NCI-H2107 (cell line): ENCODE measurements at places on chromosomes 5 and 9.

DNA sequence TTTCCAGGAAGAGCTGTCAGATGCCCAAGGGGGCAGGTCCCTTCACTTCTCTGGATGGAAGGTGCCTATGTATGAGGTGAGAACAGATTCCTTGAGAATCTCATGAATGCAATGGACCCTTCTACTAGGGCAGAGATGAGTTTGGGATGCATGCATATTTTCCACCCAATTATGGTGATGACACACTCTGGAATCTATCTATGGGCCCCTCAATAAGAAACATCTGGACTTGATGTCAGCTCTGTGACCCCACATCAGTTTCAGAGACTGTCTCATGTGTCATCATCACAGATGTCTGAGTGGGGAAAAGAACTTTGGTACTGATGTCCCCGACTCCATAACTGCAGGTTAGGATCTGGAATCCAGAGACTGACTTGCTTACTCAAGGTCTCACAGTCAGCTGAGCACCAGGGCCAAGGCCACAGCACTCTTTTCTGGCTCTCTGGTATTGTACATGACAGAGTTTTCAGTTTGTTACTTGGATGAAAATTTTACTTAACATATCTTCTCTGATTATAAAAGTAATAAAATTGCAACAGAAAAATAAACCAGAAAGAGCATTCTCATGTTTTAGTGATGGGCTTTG, 177.0 kb downstream of the DCP2 start:
- DNase-seq, result no peak

GRCh38 chr5:110807169-110807568, 68.4 kb downstream of the SLC25A46 start:
- no peak for DNase-seq

GRCh38 chr9:110847671-110848070, 179.1 kb downstream of the MUSK start:
- no peak for DNase-seq

- no peak for DNase-seq
Observed at GRCh38 chr5:92749943-92750342, 831.1 kb downstream of the NR2F1-AS1 start.

GRCh38 chr9:18317896-18318295, 156.1 kb upstream of the ADAMTSL1 start:
- no peak for DNase-seq

DNA sequence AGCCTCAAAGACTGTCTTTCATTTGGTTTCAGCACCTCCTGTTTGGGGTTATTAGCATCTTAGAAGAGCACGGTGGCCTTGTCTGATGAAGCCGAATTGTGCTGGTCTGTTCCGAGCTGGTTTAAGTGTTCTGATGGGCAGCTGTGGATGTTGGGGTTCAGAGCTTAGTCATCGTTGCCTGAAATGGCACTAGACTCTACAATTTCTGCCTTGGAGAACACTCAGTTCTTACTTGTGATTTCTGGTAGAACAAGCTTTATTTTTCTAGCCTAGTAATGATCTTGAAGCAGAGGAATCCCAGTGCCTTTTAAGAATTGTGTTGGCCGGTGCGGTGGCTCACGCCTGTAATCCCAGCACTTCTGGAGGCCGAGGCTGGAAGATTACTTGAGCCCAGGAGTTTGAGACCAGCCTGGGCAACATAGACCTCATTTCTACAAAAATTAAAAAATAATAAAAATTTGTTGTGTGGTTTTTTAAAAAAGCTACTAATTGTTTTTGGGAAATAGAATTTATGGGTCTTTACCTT, 7.8 kb downstream of the FBXW5 start:
- DNase-seq, result no peak

DNA sequence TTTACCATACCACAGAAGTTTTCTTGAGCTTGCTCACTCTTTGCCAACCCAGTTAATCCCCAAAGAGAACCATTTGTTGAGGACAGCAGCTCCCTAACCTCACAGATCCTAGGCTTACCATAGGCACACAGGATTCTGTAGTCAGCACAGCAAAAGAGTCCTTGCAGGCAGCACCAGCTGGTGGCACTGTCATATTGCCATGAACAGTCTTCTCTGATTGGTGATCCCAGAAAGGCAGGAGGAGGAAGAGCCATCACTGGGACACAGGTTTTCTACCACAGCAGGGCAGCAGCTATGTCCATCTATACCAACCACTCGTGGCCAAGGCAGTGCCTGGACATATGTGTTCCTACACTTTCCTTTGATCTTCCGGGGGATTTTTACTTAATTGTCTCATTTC, 297.1 kb upstream of the CD180 start:
- peak; percentile 15 for DNase-seq

GRCh38 chr5:36414869-36415282, 113.2 kb upstream of the RANBP3L start:
- no peak for DNase-seq

DNA sequence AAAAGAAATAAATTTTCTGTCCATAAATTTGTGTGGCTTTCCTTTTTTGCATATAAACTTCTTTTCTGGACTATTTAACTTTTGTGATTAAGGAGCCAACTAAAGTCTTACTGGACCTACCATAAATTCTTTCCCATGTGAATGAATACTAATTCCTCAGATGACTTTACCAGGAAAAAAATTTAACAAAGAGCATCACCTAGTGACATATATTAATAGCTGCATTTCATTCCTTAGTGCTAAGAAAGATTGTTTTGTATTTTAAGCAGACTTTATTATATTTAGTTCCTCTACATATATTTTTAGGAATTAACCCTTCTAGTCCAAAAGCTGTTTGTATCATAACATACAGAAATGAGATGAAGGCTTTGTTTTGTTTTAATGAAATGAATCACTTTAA, 64.4 kb downstream of the C9orf85 start:
- DNase-seq, result no peak

DNA sequence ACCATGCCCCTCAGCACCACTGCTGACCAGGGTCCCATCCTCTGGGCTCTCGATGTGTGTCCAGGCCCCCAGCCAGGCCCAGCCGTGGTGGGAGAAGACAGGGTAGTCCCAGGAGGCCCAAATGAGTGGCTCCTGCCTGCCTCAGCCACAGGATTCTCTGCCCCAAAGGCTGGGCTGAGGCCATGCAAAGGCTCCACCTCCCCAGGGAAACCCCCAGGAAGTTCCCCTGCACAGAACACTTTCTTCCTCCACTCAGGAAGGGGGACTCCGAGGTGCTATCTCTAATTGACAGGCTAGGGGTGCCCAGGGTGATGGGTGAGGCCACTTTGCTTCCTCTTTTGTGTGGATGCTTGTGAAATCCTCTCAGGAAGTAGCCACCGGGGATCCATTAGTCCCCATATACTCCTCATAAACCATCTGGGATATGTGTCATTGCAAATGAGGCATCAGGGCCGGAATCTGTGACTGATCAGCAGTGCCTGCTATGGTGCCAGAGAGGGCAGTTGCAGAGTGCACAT, 23.1 kb upstream of the TDRD7 start:
- no peak for DNase-seq

- no peak for DNase-seq
Observed at GRCh38 chr9:123251324-123251723, 17.1 kb downstream of the STRBP start.

DNA sequence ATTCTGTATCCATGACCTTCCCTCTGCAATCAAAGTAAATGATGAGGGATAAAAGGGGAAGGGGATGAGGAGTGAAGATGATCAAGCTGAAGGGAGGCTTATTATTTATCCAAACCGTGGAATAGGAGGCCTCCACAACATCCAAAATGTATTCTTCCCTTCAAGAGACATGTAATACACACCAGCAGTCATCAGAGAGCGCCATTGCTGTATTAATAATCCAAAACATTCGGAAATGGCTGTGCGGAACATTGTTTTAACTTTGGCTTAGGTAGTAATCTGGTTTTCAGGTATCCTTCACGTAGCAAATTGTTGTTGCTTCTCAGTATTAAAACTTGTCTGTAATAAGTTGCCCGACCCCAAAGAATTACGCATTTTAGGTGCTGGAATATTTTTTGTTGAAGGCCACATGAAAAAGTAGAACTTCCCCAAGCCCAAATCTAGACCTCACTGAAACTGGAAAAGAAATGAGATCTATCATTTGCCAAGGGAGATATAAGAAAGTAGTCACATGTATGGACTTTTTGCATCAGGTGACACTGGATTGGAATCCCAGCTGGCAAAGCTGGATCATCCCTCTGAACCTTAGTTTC, 2.6 kb upstream of the BOD1 start:
- DNase-seq, result peak; percentile 33

DNA sequence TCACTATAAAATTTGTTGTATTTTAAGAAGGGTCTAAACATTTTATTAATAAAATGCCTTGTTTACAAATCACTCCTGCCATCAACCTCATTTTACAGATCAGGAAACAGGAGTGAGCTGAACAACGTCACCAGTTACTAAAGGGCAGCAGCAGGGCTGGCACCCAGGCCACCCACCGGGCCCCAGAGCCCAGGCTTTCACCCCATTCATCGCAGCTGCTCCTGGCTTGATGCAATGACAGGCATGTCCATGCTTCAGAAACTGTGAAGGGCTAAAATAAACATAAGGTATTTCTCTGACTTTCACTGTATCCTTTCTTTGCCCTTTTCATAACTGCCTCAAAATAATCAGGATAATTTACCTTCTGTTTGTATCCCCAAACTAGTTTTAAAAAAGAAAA, 18.1 kb downstream of the MED27 start:
- no peak for DNase-seq

DNA sequence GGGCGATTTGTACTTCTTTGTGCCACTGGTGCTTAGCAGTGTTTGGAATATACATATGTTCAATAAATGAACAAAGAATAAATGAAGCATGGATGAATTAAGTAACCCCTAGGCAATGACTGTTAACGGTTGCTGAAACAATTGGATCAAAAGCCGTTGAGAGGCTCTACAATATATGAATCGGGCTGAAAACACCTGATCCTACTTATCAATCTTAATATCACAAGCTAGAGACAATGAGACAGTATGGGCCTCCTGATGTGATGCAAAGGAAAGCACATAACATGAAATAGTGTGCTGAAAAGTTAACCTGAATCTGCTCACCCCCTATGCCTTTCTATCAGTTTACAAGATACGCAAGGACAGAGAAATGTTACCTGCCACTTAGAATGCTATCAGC, 410.3 kb upstream of the RGMB start:
- no peak for DNase-seq

GRCh38 chr5:82221020-82221419, 57.1 kb downstream of the RPS23 start:
- DNase-seq, result no peak

- no peak for DNase-seq
Observed at GRCh38 chr9:129761293-129761900, 8.6 kb upstream of the PTGES start.

DNA sequence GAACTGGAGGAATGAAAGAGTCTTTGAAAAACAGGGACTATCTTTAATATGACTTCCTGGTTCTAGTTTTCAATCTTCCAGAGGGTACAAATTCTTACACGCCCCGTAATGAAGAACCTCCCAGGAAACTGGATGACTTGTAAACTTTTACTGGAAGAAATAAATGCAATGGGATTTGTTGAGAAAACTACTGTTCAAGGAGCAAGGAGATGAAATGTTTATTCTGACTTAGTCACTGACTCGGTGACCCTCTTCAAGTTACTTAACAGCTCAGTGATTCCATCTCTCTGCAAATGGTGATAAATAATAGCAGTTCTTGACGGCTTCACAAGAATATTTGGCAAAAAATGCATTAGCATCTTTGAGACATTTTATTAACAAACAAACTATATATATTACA, 858.6 kb downstream of the PTPRD start:
- no peak for DNase-seq

GRCh38 chr5:132674671-132675506, 1.1 kb downstream of the IL4 start:
- no peak for DNase-seq

GRCh38 chr9:72394066-72394465, 29.1 kb upstream of the ZFAND5 start:
- no peak for DNase-seq

- no peak for DNase-seq
Observed at GRCh38 chr5:10648806-10649665, 85.2 kb downstream of the ANKRD33B start.

- DNase-seq, result peak; percentile 5
Observed at GRCh38 chr9:21317956-21318923, 13.1 kb upstream of the IFNA5 start.

DNA sequence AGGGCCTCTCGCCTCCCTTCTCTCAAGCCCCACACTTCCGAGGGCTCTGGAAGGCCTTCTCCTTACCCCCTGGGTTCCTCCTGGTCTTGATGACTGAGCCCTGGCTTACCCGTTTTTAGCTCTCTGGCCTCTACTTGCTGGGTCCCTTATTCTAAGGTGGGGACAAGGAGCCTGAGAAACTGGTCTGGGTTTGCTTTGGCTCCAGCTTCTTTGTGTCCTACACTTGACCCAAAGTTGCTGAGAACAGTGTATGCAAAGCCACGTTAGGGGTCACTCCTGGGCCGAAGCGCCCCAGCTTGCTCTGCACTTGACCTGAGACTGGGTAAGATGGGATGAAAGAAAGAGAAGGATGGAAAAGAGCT, 788 bp downstream of the ZNF346 start:
- no peak for DNase-seq

GRCh38 chr9:75183306-75183705, 95.0 kb downstream of the OSTF1 start:
- no peak for DNase-seq

DNA sequence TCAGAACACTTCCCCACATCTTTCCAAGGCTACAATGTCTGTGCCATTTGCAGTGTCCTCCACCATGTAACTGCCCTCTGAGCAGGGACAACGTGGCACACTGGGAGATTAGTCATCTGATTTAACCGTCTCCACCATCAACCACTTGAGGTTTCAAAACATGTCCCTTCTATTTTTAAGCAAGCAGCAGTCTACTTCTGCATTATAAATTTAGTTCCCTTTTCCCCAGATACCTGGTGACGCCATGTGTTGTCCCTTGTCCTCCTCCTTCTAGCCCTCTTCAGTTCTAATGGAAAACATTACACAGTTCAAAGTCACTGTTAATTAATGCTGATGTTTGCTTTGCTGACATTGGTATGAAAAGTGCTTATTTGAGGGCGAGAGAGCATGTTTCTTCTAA, 52.8 kb downstream of the ATP10B start:
- no peak for DNase-seq

- DNase-seq, result peak; percentile 73
Observed at GRCh38 chr9:136711751-136712689, at the start of gene DIPK1B. Gene DIPK1B (plus strand): TSS chr9:136712572. CDS start chr9:136712666, 94 bp downstream.

DNA sequence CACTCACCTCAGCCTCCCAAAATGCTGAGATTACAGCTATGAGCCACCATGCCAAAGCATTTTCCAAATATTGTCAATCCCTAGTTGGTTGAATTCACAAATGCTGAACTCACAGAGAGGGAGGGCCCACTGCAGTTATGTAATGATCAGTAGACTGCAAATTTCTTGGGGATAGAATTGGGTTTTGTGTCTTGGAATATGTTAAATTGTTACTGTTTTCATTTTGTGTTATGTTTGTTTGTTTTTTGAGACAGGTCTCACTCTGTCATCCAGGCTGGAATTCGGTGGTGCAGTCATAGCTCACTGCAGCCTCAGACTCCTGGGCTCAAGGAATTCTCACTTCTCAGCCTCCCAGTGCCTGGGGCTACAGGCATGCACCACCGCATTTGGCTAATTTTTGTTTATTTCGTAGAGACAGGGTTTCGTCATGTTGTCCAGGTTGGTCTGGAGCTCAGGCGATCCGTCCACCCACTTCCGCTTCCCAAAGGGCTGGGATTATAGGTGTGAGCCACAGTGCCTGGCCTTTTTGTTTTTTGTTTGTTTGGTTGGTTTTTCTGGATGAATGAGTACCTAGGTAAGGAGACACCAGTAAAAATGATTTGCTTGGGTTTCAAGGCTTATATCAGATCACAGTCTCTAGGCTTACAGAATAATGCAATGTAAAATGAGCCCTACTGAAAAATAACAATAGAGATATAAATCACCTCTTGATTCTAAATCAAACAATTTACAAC, 31.5 kb upstream of the LMNB1 start:
- no peak for DNase-seq
